Caki2 (cell line): ENCODE measurements at places on chromosomes 4 and X.

DNA sequence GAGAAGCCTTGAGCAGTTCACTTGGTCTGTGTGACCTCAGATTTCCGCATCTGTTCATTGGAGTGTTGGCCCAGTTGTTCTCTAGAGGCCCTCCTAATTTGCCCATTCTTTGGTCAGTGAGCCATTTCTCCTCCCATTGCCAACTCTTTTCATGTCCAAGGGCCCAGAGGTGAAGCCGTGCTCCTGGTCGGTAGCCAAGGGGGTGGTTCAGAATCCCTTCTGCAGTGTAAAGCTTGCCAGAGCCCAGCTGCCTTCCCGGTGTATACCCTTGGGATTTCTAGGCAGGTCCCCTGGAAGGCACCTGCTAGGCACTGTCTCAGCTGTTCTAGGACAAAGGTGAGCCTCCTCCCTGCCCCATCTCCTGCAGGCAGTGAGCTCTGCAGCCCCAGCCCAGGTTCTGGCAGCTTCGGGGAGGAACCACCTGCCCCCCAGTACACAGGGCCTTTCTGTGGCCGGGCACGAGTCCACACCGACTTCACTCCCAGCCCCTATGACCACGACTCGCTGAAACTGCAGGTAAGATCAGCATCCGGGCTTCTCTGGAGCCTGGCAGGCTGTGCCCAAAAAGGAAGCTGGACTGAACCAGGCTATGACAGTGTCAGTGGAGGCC lies 12.3 kb downstream of the SASH3 start:
- DNase-seq: no peak

DNA sequence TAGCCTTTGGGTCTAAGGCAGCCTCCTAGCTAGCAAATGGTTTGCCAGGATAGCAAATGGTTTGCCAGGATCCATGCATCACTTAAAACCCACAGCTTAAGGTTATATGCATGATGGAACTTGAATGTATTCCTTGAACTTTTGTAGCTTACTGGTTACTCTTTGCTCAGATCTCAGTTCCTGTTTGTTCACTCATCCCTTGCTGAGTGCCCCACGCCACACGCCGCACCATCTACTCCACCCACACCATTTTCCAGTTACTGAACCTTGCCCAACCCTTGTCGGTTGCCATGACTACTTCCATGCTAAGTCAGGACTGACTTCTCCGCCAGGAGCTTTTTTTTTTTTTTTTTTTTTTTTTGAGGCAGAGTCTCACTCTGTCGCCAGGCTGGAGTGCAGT lies 29.5 kb upstream of the XIAP start:
- peak; percentile 95 for DNase-seq

DNA sequence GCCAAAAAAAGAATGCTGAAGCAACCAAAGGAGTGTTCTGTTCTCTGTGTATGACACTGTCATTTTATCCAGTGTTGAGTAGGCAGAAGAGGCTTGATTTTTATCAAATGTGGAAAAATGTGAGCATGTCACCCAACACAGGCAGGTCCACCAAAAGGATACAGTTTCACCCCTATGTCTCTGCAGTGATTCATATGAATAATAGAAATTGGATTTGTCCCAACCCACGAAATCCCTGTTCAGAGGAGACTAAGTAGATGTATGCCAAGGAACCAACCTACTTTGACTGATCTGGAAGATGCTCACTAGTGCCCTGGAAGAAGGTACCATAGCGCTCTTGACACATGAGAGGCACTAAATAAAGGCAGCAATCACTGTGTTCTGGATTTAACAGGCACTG lies 72.5 kb downstream of the FGF13 start:
- no peak for DNase-seq

DNA sequence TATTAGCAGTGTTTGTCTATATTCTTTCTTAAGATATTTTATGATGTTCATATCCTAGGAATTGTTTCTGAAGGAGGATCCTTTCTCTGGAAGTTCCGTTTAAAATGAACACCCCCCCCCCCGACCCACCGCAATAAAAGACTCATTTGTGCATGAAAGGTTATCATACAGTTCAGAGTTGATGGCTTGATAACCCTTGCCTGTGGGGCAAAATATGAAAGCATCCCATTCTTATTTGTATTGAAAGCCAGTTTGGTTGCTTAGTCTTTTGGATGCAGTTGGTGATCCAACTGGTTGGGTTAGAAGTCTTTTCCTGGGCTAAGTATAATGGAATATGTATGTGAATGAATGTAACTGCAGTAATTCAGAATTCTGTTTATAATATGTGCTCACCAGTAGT lies 8.3 kb downstream of the INTS6L start:
- no peak for DNase-seq

- DNase-seq: no peak
Measured at GRCh38 chr4:68287704-68288392, 42.4 kb upstream of the TMPRSS11B start.

DNA sequence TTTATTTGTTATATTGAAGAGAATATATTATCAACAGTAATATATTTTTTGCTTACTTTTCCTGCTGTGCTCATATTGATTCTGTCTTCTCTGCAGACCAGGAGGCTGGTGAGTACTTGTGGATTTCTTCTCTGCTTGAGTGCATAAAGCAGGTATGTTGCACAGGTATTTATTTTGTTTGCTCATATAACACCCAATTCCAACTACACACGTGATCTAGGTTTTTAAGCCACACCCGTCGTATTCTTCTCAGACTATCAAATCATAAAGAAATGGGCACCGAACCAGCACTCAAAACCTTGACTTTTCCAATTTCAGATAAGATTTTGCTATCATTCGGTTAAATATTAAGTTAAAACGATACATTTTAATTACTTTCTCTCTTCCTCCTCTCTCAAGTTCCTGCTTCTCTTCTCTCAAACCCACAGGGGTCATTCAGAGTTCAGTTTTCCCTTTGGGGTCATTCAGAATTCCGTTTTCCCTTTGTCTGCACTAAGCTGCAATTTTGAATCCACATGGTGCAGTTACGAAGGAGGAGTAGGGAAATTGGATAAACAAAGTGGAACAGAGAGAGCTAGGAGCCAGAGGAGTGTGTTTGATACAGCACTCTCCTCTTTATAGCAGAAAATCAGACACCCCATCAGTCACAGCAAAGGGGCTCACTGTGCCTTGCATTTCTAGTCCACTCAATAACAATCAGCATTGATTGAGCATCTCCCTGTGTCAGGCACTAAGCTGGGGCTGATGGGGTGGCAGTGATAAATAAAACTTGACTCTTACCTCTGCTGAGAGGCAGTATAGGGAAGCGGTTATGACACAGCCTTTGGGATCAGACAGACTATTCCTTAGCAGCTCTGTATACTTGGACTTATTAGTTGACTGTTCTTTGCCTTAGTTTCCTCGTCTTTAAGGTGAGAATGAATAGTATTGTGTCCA lies at the start of gene ADH1C:
Gene ADH1C, minus strand, starts transcription at position 145 of the 936 bp plus-strand sequence. Its CDS starts 71 bp downstream, at position 74.
- DNase-seq: no peak

- no peak for DNase-seq
Measured at GRCh38 chr4:118760493-118760892, 75.3 kb downstream of the METTL14 start.

DNA sequence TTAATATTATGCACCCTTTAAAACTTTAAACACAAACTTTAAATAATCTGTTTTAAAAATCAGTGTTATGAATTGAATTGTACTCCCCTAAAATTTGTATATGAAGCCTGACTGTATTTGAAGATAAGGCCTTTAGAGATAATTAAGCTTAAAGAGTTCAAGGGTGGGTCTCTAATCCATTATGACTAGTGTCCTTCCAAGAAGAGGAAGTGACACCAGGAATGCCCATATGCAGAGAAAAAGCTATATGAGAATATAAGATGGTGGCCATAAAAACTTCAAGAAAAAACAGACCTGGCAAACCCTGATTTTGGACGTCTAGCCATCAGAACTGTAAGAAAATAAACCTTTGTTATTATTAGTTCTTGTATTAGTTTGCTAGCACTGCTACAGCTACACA lies 29.0 kb downstream of the UGT2A2 start:
- no peak for DNase-seq

- no peak for DNase-seq
Measured at GRCh38 chrX:110569506-110569905, 210.9 kb downstream of the RTL9 start.

DNA sequence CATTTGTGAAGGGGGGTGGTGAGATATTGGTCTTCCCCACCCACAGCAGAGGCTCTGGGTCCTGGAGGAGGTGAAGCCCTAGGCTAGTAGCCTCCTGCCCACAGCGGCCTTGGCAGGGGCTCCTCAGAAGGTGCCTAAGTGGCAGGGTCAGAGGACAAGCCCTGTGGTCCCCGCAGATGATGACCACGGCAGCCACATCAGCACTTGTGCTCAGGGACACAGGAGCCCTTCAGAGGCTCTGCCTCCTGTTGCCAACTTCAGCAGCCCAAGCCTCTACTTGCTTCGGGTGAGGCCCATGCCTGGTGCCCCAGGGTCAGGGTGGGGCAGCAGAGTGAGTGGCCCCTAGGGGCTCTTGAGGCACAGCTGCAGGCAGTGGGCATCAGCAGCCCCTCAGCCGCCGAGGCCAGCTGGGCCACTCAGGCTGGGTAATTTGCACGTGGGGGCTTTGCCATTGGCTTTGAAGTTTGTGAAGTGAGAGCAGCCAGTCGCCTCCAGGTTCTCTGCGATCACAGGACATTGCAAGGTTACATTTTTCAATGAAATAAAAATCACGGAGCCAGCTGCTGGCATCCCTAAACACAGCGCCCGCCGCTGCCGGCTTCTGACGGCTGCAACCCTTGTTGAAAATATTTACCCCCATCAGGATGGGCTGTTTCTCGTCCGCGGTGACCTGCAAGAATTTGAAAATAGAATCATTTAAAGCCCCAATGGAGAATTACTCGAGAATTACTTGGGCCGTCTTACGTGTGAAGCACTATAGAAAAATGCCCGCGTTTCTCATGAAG lies 108.5 kb downstream of the HMX1 start:
- DNase-seq: no peak

GRCh38 chr4:17092736-17093437 lies 194.4 kb upstream of the LDB2 start:
- no peak for DNase-seq

- no peak for DNase-seq
Measured at GRCh38 chrX:57677132-57677858, 2.8 kb downstream of the NLRP2B start.

GRCh38 chr4:64799751-64800150 lies 390.5 kb upstream of the TECRL start:
- no peak for DNase-seq

DNA sequence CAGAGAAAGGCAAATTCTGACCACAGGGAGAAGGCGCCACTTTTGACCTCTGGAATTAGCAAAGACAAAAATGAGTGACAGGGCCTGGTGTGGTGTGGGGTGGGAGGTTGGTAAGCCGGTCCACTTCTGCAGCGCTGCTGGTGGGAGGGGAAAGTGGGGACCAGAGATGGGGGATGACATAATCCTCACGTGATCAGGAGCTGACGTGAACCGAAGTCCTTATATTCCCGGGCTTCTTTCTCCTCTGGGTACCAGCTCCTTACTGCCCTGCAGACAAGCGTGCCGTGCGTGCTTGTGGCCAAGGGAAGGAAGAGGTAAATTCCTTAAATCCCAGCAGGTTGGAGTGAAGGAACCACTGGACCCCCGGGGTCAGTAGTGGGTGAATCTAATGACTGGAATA lies at the start of gene TCEAL7:
Gene TCEAL7, plus strand, starts transcription at position 249 of the 400 bp plus-strand sequence. CDS start 1,165 bp downstream, outside the sequence.
- no peak for DNase-seq

DNA sequence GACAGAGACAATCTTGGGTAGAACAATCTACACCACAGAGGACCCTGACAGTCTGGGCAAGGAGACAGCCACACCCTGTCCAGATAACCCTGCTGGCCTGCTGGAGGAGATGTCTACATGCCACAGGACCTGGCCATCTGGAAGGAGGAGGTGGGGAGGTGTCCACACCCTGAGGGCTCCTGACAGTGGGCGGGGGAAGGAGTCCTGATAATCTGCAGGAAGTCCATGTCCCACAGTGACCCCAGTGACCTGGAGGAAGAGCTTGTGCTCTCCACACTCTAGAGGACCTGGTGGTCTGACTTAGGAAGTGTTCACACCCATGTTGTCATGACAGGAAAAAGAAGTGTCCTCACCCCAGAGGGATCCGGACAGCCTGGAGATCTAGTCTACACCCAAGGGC lies 5.5 kb downstream of the SUV39H1 start:
- DNase-seq: no peak

GRCh38 chr4:1326751-1327525 lies 20.1 kb upstream of the UVSSA start:
- no peak for DNase-seq

GRCh38 chr4:7299908-7300710 lies 107.8 kb downstream of the SORCS2 start:
- DNase-seq: no peak

- DNase-seq: no peak
Measured at GRCh38 chr4:35709080-35709479, 535.2 kb downstream of the ARAP2 start.

GRCh38 chr4:24719615-24720014 lies 75.8 kb upstream of the SOD3 start:
- DNase-seq: no peak

DNA sequence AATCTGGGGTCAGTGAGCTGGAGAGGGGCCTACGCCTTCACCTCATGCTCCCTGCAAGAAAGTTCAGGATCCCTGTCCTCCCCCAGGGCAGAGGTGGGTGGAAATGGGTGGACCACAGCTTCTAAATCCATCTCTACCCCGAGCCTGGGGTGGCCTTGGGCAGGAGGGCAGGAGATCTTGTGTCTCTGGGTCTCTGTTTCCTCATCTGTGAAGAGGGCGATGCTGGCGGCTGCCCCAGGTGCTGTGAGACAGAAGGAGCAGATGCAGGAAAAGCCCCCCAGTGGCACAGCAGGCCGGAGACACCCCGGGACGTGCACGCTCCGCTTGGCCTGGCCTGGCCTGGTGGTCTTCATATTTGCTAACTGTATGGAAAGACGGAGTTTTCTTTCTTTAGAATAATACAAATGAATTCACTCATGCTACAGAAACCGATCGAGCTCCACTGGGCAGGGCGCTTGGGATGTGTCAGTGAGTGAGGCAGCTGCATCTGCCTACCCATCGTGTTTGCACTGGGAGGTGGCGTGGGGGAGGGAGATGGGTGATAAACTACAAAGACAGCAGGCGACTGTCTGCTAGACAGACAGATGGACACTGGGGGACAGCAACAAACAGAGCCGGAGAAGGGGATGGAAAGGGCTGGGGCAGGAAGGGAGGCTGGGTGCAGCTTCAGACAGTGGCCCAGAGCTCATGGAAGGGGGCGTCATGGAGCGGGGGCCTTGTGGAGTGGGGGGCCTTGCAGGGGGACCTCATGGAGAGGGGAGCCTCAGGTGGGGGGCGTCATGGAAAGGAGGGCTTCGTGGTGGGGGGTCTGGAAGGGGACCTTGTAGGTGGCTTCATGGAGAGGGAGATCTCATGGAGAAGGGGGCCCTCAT lies 136.2 kb downstream of the CPZ start:
- DNase-seq: no peak

GRCh38 chrX:28981952-28982351 lies 394.7 kb downstream of the IL1RAPL1 start:
- no peak for DNase-seq

DNA sequence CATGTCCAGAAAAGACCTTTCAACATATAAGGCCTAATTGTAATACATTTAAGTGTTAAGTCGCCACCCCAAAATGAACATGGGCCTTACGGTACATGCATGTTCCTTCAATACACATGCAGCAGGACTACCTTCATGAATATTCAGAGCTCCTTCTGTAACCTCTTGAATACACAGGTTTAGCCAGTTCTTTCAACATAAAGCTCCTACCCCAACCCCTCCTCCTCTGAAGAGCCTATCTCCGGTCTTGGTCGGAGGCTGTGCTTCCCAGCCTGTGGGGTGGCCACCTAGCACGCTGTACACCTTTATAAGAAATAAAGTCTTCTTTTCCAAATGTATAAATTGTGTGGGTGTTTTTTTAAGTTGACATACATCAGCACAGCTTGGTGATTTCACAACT lies 28.3 kb downstream of the NPY5R start:
- DNase-seq: no peak
